ENCODE measurements at places on chromosomes 12 and 14. TPM values are rescaled to one million over a fixed set of nuclear protein-coding genes. Genes with fewer than 3 reads are reported as not detected.

DNA sequence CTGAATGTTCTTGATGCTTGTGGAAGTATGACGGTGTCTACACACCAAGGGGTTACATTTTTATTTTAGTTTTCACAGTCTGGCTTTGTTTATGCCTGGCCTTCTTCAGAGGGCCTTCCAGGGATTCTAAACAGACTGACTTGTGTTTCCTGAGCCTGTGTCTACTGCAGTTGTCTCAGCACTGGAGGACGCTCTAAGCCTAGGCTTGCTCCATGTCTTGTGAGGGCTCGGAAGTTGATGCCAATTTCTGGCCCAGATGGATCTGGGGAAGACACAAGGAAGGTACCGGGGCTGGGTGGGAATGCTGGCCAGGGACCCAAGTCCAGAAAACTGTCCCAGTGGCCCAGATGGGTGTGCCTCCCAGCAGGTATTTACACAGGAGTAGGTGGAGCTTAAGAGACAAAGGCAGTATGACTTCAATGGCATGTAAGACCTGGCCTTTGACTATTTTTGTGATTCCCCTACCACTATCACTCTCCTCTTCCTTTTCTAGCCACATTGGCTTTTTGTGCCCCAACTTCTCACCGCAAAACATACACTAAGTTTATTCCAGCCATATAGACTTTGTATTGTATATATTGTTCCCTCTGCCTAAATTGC lies 56.9 kb downstream of the GPR137C start:
- no peak for DNase-seq

DNA sequence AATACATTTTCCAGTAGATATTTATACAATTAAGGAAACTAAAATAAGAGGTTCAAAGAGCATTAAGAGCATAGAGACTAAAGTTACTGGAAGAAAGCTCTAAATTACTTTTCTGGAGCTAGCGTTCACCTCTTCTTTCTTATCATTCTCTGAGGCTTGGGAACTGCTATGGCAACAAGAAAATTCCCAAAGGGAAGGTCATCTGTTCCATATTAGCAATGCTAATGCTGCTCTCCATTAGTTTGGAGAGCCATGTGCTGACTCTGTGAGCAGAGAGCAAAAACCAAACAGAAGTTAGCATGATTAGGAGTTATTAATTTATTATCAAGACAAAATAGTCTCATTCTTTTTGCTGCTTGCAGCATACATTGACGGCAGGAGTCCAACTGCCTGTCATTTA lies 143.1 kb upstream of the SLC16A7 start:
- no peak for DNase-seq

GRCh38 chr14:30005114-30005808 lies 77.6 kb upstream of the PRKD1 start:
- no peak for DNase-seq

Gene NPFF
- not detected for total RNA-seq

DNA sequence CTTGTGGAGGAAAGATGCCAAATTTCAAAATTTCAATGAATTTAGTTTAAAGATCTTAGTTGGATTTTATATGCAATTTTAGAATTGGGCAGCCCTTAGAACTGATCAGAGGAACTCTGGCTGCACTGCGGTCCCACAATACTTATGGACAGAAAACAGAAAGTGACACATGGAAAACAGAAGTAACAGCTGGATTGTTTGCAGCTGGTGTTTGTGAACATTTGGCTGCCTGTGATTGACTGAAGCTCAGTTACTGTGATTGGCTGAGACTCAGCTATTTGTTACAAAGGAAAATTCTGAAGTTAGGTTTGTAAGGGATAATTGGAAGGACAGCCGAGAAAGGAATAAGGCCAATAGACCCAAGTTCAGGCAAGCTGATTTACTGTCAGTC lies 10.0 kb upstream of the KRT86 start:
- no peak for DNase-seq

Gene AQP6
- not detected for total RNA-seq

- DNase-seq = no peak
Observed at GRCh38 chr12:41917938-41918341, 226.7 kb downstream of the GXYLT1 start.

DNA sequence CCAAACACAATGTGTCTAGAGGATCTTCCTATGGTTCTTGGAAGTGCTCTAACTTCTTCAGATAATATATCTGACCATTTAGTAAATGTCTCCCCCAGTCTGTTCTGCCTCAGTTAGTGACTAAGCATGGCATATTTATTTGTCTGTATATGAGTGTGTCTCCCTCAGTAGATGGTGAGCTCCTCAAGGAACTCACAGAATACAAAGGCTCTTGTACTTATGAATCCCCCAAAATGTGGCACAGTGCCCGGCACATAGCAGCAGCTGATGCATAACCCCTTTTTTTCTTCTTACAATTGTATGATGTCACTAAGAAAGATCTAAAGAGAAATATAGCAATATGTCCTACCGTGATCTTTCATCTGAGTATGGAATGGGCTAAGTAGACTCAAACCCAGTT lies 264.7 kb upstream of the PRICKLE1 start:
- DNase-seq = no peak

DNA sequence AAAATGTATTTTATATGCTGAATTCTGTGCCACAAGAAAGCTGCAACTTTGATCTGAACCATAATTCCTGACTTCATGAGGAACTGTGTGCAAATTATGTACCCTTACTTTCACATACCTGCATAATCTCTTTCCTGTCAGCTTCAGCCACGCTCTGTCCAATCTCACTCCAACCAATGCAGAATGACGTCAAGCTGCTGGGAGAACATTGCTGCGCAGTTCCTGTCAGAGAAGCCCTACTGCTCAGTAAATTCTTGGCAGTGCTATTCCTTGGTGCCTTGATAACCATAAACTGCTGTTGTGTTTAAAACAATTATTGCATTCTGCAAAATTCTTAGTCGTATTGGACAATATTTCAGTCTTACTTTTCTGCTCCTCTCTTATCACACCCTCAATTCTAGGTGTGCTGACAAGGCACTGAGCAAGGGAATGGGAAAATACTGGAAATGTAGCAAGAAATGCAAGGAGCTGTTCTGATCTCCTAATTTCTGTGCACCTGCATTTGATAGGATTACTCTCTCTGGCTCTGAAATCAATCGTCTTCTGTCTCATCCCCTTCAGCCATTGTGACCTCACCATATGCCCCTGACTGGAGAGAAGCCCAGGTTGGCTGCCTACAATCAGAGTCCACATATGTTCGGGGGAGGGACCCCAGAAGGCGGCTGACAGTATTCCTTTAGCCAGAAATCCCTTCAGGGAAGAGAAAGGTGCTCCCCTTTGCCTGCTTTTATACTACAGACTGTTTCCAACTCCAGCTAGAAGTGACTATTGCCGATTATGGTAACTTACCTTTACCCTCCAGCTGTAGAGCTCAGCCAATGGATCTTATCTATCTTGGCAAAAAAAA lies 274.9 kb upstream of the NOVA1 start:
- no peak for DNase-seq

Gene STXBP6
- 4.4 TPM for total RNA-seq

Gene SRRM4
- total RNA-seq = under 0.01 TPM

Gene PMEL
- total RNA-seq = 1.2 TPM

Gene C3AR1
- total RNA-seq = 6.4 TPM

- peak; percentile 89 for DNase-seq
Observed at GRCh38 chr14:99093532-99094517, 178.2 kb downstream of the BCL11B start.

Gene KLHL33
- 1.2 TPM for total RNA-seq

Gene DAO
- not detected for total RNA-seq

Gene KRT72
- total RNA-seq = not detected

- no peak for DNase-seq
Observed at GRCh38 chr12:101854747-101855146, 22.6 kb upstream of the DRAM1 start.

DNA sequence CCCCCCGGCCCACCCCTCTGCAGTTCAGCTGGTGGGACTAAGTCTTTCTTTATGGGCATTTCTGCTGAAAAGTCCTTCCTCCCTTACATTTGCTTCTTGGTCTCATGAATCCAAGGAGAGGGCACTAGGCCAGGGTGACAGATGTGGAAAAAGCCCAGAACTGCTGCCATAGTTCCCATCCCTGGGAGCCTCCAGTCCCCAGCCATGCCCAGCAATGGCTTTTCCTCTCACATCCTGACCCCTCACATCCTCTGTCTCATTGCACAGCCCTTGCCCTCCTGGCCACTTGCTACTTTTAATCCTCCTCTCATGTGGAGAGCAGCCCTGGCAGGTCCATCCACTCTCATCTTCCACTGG lies 122.5 kb downstream of the ZFP36L1 start:
- DNase-seq = no peak

DNA sequence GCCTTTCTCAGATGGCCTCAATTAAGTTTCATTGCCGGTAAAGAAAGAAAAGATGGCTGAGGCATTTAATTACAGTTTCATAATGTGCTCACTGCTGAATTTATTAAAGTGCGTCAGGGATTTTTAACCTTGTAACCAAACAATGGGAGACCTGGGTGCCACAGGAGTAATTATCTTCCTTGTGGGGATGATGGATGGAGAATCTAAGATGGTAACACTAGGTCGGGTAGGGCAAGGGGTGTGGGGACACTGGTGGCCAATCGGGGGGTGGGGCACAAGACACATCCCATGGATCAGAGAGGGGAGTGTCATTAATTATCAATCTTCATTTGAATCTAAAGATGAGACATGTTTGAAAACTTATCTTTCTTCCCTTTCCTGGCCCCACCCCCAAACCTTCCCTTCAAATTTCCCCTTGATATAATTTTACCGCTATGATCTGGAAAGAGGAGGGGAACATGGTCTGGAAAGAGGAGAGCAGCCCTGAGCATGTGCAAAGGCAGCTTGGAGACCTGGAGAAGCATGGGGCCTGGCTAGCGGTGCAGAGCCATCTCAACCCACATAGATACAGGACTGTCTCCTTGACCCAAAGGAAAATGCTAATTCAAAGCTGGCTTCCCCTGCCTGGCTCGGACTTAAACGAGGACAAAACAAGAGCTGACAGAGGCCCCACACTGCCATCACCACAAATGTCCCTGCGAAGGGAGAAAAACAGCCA lies 231.3 kb upstream of the NOS1 start:
- DNase-seq = no peak

- DNase-seq = no peak
Observed at GRCh38 chr12:101859664-101860607, 17.4 kb upstream of the DRAM1 start.

DNA sequence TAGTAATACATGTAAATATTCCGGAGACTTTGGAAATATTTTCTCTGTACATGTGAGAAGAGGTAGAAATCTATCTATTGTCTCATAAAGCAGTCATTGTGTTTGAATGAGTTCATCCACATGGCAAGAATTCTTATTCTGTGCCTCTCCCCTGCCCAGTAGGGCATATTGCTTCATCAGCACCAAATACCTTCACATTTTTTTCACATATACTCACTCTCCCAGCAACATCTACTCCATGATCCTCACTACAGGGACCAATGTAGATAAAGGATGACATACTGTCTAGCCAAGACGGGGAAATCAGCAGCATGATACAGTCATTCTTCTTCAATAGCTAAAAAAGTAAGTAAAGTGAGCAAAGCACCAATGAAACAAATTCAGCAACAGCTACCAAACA lies 1.3 kb upstream of the TAS2R14 start:
- no peak for DNase-seq

DNA sequence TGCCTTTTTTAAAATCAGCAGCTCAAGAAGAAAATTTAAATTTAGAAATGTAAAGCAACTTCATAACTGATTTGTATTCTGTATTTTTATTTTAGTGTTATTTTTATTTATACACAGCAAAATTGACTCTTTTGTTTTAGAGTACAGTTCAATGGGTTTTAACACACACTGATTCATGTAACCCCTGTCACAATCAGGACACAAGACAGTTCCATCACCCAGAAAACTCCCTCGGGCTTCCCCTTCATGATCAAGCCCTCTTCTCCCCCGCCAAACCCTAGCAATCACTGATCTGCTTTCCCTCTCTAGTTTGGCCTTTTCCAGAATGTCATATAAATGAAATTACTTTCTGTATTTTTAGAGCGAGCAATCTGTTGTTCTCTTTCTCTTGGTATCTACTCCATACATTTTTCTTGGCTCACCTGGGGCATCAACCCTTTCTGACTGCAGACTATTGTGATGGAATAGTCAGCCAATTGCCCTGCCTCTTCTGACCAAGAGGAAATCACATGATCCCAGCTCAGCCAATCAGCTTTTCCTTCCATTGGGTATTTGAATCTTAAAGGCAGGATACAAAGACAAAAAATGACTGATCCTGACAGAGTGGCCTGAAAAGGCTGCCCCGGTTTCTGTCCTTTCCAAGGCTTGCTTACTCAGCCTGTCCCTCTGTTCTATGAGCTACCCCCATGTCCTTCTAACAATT lies 5.3 kb downstream of the SLC5A8 start:
- no peak for DNase-seq

DNA sequence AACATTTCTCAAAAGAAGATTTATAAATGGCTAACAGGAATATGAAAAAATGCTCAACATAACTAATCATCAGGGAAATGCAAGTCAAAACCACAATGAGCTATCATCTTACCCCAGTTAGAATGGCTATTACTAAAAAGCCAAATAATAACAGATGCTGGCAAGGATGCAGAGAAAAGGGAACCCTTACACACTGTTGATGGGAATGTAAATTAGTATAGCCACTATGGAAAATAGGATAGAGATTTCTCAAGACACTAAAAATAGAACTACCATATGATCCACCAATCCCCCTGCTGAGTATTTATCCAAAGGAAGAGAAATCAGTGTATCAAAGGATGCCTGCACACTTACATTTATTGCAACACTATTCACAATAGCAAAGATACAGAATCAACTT lies 58.3 kb downstream of the GUCY2C start:
- no peak for DNase-seq

- no peak for DNase-seq
Observed at GRCh38 chr12:57881475-57881874, 34.9 kb upstream of the CTDSP2 start.

GRCh38 chr12:51127050-51127729 lies 43.8 kb upstream of the CSRNP2 start:
- no peak for DNase-seq

GRCh38 chr14:92866901-92867865 lies 55.8 kb upstream of the CHGA start:
- DNase-seq = no peak

DNA sequence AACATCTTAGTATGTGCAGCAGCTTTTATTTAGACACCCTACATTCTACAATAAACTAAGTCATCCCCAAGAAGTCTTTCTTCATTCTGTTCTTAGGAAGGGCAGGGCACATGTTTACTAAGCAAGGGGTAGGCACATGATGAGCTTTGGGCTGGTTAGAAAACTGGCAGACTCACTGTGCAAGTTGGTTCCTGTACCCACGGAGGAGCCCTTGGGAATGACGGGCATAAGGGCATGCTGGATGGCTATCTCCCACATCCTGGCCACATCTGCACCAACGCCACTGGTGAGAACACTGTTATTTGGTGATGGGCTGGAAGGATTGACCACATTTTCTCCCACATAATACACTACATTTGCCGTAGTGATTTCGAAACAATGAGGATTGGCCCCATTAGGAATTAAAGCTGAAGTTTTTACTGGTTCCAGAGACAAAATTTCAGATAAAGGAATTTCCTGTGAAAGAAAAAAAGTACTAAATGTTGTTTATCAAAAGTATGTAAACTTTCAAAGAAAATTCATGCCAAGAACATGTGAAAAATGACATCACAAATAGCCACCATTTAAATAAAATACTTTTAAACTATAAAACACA lies 297.0 kb downstream of the PRKD1 start:
- DNase-seq = no peak
